ENCODE measurements at places on chromosomes 5 and 9.

DNA sequence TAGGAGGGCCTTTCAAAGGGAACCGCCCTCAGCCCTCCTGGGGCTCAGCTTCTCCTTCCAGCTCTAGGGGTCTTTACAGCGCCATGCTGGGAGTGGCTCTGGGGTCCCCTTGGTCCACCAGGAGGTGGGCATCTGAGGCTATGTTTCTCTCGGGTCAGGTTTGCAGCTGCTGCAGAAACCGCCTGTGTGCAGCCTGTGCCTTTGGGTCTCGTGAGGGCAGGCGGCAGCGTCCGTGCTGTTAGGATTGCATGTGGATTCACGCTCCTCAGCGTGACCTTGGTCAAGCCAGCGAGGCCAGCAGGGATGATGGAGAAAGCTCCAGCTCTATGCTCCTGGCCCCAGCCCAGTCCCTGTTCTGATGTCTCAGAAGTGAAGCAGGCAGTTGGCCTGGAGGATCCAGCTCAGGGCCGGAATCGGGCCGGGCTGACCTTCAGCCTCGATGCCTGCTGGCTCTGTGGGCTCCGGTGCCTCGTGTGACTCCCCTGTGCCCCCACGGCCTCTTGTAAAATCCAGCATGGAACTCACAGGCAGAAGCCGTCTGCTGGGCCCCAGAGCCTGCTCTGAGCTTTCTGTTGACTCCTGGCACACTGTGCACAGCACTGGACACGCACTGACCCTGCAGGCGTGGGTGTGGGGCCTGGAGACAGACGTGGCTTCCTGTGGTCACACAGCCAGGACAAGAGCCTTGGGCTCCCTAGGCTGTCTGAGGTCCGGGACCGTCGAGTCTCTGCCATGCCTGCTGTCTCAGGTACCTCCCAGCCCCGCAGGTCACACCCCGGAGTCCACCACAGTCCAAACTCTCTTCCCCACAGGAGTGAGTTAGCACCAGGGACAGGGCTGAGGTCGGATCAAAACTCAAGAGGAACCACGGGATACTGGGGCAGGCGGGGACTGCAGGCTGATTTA, 54.3 kb downstream of the TRIP13 start:
- DNase-seq, result no peak

DNA sequence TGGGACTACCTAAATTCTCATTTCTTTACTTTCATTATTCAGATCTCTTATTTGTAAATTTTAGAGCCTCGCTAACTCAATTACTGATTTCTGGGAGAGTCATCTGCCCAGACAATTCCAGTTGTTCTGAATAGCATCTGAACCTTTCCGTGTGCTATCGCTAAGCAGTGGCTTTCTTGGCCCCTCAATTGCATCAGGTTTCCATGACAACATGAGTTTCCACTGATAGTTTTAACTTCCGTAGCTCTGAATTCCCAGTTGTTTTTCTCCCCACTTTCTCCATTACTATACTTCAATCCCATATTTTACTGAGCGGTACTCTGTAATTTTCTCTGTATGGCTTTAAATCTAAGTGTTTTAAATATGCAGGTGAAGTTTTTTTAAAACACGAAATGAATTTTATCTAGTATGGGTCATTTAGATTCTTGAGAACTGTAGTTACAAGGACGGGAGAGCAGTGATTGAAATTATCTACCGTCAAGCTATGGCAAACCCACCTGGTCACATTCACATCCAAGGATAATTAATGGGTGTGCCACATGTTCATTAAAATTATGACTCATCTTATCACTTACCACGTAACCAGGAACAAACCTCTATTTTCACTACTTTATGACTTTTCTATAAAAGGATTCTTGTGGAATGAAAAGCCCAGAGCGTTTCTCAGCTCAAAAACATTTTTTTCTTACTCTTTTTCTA, 223.5 kb upstream of the PCSK5 start:
- DNase-seq, result no peak

DNA sequence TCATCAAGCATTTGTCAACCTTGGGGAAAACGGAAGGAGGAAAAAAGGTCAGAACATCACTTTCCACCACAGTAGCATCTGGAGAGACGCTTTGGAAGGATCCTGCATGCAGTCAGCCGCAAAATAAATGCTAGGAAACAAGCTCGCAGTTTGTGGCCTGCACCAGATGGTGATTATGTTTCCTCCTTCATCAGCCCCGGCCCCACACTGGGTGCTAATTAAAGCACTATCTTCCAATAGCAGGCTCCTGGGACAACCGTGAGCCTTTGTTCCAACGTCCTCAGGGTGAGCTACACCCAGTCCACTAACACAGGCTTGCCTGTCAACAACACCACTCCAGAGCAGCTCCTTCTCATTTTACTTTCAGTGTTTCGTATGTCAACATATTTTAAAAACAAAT, 64.0 kb downstream of the RNF130 start:
- no peak for DNase-seq

GRCh38 chr9:29691758-29692407, 2118.6 kb upstream of the C9orf72 start:
- DNase-seq, result no peak

DNA sequence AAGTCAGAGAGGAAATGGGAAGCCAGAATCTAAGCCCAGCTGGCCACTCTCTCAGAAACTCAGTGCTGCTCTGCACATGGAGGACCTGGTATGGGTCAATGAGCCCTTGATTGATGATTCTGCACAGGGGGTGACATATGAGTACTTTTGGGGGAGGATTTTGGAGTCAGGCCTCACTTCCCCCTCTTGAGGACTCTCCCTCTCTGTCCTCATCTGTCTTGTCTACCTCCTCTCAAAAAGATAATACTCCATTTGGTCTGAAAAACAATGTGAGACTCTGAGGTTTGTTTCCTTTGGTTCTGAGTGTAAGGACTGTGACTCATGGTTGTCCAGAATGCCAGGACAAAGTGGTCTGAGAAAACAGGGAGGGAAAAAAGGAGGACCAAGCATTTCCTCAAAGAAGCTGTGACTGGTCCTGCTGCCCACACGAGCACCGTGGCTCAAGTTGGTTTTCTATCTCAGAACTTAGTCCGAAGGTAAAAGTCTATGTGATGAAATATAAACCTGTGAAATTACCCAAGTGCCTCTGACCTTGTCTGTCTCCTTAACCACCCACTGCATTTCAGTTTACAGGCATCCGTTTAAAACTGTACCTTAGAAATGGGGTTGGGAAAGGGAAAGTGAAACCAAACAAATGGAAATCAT, 11.1 kb downstream of the TTC39B start:
- DNase-seq, result peak; percentile 74

- DNase-seq, result no peak
These were observed 68.5 kb upstream of the MYO10 start for GRCh38 chr5:17004441-17005106.

- no peak for DNase-seq
These were observed 6.8 kb upstream of the APBA1 start for GRCh38 chr9:69678843-69679538.

DNA sequence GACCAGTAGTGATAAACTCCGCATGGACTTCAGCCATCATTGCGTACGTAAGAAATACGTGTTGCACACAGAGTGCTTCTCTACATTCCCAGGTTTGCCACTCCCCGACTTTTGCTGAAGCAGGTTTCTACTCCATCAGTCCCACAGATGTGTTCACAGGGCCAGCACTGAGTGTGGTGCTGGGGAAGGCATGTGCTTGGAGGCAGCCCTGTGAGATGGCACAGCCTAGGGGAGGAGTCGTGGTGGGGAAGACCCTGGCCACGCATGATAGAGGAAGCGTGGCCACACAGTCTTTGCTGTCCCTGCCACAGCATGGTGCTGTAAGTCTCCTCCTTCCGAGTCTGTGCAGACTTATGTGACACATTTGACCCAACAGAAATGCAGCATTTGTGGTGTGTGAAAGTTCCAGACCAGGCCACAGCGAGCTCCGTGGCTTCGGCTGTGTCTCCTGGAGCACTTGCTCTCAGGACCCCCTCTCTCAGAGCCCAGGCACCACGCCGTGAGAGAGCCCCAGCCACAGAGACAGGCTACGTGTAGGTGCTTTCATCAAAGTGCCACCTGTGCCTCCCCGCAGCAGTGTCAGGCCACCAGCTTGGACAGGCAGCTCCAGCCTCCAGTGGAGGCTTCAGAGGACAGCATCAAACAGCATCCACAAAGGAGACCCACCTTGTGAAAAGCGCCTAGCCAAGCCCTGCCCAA, 197.8 kb downstream of the AUH start:
- no peak for DNase-seq

DNA sequence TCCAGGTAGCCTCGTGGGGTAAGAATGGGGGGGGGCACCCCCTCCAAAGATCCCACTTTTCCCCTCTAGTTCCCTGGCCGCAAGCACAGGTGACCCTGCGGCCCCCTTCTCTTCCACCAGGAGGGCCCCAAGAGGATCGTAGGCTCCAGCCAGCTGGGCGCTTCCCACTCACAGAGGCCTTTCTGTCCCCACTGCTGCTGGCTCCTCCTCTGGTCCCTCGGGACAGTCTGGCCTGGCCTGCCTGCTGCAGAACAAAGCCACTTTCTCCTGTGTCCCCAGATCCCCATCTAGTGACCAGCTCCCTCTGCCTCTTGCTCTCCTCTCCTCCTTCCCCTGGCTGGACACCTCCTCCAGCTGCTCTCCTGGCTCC, 534 bp upstream of the SAPCD2 start:
- no peak for DNase-seq

Data from AG20443 (cell line).